ENCODE measurements at places on chromosomes 12 and 14. TPM values are rescaled to one million over a fixed set of nuclear protein-coding genes. Genes with fewer than 3 reads are reported as not detected.

DNA sequence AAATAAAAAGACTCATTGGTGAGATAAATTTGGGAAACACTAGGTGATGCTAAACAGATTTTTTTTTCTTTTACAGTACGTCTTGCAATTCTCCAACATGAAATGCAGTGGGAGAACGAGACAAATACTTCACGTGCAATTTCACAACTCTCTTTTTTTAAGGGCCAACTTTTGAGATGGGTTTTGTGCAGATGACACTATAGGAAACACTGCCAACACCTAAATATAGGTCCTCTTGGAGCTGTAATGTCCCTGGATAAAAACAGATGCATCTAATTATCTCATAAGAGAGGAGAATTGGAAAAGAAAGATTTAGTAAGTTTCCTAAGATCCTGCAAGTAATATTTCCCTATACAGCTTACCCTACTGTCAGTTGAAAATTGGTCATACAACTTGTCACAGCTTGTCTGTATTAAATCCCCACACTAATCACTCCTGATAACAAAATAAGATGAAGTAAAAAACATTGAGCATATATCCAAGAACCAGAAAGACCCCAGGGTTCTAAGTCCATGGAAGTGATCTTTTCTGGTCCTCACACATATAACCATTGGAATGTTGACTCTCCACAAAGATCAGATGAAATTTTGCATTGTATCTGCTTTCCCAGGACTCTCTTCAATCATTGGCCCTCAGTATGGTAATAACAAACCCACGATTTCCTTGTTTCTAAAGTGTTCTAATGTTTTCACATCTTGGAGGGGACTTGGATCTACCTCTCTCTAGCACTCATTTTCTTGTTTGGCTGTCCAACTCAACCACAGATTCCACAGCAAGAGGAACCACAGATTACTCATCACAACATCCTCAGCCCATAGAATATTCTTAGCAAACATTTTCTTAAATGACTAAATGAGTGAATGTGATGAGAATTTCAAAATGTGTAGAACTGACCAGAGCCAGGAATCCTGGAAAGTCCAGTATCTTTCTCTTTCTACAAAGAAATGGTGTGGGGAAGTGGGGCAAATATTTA is 769.4 kb upstream of the USP15 start:
- DNase-seq = peak; percentile 2

DNA sequence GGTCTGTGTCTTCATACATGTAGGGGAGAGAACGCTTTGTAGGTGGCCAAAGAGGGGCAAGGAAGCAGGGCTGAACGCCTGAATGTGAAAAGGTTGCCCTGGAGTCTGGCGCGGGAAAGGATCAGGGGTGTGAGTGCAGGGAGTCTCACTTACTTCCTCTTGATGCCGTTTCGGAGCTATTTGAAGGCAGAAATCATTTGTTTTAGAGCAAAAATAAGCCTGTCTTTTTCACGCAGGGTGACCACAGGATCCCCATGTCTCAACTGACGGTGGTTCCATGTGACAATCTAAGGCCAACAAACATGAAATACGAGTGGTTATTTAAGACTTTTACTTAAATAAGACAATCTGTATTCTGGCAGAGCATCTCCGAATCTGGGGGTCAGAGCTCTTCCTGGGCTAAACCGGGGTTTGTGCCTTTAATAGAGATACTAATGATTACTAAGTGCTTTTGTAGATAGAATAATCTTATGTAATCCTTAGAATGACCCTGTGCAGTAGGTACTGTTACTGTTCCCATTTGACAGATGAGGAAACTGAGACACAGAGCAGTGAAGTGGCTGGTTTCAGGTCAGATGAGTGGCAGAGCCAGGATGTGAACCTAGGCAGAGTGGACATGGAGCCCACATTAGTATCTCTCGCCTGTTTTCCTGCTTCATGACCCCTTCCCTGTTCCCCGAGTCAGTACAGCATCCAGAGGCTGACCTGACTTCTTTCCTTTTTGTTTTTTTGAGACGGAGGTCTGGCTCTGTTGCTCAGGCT is 1.9 kb downstream of the BRI3BP start:
- DNase-seq = no peak

- DNase-seq = no peak
These were observed 124.1 kb upstream of the RBM19 start for GRCh38 chr12:114090211-114090610.

GRCh38 chr12:3363608-3364007 is 127.4 kb upstream of the PRMT8 start:
- no peak for DNase-seq

GRCh38 chr14:56149151-56149550 is 30.9 kb downstream of the PELI2 start:
- DNase-seq = no peak

- peak; percentile 10 for DNase-seq
These were observed 92.7 kb downstream of the PAH start for GRCh38 chr12:102824218-102824835.

- no peak for DNase-seq
These were observed 173.4 kb downstream of the KIF21A start for GRCh38 chr12:39269492-39269891.

- no peak for DNase-seq
These were observed 100.3 kb upstream of the NCOR2 start for GRCh38 chr12:124667506-124668326.

DNA sequence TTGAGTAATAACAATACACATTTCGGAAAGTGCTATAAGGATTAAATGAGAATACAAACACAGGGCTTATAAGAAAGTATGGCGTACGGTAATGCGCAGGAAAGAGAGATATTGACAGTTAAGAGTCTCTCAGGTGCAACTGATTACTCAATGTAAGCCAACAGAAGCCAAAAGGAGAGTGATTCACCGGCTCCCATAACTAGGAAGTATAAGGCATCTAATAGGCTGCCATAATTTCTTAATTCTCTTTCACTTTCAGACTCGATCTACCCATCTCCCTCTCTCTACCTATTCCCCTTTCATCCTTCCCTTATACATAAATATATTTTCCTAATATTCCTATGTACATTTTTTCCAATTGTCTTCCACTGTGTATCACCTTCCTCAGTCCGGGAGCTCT is 90.0 kb downstream of the MDGA2 start:
- DNase-seq = no peak

DNA sequence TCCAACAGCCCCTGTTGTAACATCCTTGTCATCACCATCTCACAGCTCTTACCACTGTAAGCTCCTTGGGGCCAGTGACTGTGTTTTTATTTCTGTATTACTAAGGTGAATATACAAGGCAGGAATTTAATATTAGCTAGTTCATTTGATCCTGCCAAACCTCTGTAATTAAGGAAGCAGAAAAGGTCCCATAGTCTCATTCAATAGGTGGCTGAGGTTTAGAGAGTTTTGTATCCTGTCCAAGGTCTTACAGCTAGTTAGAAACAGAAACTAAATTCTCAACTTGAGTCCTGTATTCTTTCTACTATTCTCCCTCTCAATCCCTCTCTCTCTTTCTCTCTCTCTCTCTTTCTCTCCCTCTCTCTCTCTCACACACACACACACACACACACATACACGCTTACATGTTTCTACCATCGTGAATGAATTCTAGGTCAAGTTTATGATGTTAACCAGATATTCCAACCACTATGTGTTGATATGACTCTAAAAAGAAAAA is 543 bp upstream of the GLIPR1 start:
- peak; percentile 86 for DNase-seq

DNA sequence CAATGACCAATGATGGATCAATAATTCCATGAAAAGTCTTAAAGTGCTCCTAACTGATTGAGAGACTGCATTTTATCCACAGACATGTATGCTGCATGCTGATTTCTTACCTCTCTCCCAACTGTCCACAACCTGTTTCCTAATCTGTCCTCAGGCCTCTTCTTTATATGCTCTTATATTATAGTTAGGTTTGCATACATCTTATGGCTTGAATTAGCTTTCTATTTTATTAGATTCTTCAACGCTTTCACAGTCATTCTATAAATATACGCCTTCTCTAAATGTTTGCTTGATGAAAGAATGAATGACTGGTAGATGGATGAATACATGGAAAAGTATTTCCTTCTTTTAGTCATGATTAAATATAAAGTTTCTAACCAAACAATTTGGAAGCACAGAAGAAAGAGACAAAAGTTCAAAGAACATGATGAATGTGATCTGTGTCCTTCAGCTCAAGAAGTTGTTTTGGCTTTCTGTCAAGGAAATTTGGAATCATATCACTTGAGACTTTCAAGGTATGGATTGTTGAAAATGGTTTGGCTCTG is 91.8 kb upstream of the NPAS3 start:
- DNase-seq = no peak

- DNase-seq = no peak
These were observed 4.1 kb upstream of the TUBA1C start for GRCh38 chr12:49260571-49261363.

DNA sequence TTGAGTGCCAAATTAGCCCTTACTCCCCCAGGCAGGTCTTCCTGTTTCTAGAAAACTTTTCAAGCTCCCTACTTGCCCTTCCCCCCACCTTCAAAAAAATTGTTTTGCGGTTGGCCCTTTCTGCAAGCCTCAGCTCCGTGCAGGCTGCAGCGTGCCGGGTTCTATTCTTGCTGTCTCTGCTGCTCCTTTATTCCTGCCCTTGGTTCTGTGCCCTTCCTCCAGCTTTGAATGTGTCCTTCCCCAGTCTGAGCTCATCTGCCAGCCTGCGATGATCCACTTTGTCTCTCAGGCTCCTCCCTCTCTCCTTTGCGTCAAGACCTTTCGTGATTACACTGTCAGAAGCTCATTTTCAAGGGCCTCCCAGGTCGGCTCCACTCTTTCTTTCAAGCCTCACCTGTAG is 98.6 kb downstream of the IRF2BPL start:
- no peak for DNase-seq

The KRT6C gene
- not detected for total RNA-seq

The SCN8A gene
- total RNA-seq = 12.8 TPM

The ERO1A gene
- 34.5 TPM for total RNA-seq

The PDZRN4 gene
- total RNA-seq = not detected

The FKBP11 gene
- 12.6 TPM for total RNA-seq

The TAS2R10 gene
- 0.50 TPM for total RNA-seq

The MUCL1 gene
- total RNA-seq = not detected

The MARS1 gene
- 352 TPM for total RNA-seq

Data from fibroblast of lung (primary cell).